ENCODE measurements at places on chromosomes 3 and 15.
A peak's percentile ranks its signal among the peaks of the same experiment; 100 is the strongest.

DNA sequence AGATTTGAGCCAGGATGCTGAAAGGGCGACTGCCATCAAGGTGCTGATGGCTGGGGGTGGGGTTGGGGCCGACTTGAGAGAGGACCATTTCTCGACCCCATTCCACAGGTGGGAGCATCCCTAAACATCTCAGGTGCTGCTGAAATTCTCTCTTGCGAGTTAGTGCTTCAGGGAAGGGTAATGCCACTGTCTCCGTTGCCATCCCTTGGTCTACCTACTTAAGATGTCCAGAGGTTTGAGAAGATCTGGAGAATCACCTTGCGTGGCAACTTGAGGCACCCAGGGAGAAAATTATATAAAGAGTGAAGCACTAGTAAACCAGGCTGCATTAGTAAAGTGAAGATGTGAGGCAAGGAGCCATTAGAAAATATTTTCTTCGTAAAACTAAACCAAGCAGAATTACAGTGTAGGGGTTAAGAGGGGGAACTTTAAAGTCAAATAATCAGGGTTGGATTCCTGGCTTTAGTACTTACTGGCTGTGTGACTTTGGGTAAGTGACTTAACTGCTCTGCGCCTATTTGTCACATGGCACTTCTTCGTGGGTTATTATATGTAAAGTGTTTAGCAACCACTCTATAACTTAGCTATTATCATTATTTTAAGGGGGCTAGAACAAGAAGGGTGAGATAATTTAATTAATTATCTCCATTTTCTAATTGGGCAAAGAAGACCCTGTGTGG lies 662 bp upstream of the RFTN1 start:
- DNase-seq = no peak

DNA sequence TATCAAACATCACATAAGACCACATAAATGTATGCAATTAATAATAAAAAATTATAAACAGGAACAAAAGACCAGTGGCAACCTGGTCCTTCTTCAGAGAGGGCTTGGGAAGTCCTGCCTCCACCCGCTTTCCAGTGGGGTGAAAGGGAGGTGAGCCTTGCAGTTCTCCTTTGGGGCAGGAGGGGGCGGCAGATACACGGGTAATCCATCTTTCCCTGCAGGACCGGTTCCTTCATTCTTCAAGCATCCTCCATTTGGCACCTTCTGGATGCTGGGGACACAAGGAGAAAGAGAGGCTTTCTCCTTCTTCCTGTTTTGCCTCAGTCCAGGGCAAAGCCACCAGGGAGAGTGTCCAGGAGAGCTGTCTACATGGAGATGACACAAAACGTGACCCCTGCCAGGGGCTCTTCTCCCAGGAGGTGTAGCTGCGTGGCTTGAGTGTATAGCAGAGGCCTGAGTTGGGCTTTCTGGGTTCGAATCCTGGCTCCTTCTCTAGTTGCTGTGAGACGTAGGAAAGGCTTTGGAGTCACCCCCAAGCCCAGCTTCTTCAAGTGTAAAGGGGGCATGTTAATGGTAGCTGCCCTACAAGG lies 23.2 kb downstream of the RPLP1 start:
- DNase-seq = peak; percentile 70

- no peak for DNase-seq
Observed at GRCh38 chr3:176120507-176120906, 1076.8 kb downstream of the TBL1XR1 start.

- DNase-seq = no peak
Observed at GRCh38 chr3:55245351-55245750, 241.8 kb downstream of the WNT5A start.

GRCh38 chr3:156187146-156187769 lies 66.9 kb downstream of the KCNAB1 start:
- no peak for DNase-seq

GRCh38 chr3:15330031-15330596 lies 2.3 kb downstream of the SH3BP5 start:
- DNase-seq = no peak

GRCh38 chr3:59800481-59800880 lies 750.7 kb upstream of the CFAP20DC start:
- DNase-seq = no peak

DNA sequence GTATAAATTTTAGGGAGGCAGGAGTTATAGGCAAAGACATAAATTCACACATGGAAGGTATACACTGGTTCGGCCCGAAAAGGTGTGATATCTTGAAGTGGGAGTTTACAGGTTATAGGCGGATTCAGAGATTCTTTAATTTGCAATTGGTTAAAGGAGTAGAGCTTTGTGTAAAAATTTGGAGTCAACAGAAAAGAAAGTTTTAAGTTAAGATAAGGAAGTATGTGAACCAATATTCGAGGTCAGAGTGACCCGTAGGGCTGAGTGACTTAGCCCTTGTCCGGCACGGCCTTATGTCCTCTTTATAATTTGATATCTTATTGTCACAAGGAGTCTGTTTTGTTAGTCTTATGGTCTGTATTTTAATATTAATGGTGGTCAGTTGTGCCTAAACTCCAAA lies 10.6 kb upstream of the THSD4 start:
- no peak for DNase-seq

GRCh38 chr15:52408823-52409222 lies 113.2 kb upstream of the MYO5C start:
- no peak for DNase-seq

- no peak for DNase-seq
Observed at GRCh38 chr15:79339588-79340314, 28.8 kb downstream of the TMED3 start.

DNA sequence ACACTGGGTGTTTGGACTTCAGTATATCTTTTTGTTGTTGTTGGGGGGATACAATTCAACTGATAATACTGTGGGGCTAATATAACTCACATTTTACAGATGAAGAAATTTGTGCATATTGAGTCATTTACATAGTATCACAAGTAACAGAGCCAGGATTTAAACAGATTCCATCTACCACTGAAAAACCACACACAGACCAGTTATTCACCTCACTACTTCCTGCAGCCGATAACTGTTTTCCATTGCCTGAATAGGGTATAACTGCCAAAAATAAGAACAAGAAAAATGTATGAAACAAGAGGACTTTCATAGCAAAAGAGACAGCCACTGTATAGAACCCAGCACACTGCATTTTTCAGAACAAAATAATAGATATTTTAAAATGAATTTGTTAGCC lies 215.8 kb upstream of the CNTN6 start:
- DNase-seq = no peak

- no peak for DNase-seq
Observed at GRCh38 chr3:31010491-31010890, 116.0 kb upstream of the GADL1 start.

GRCh38 chr3:194285024-194285849 lies 65.9 kb downstream of the CPN2 start:
- no peak for DNase-seq

DNA sequence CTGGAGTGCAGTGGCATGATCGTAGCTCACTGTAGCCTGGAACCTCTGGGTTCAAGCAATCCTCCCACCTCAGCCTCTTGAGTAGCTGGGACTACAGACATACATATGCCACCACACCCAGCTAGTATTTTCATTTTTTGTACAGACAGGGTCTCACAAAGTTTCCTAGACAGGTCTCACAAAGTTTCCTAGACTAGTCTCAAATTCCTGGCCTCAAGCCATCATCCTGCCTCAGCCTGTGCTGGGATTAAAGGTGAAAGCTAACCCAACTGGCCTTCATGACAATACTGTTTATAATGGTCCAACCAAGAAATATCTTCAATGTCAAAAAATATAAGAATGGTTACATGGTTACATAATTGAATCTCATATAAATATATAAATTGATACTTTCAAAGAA lies 24.0 kb downstream of the GPR176 start:
- DNase-seq = no peak

DNA sequence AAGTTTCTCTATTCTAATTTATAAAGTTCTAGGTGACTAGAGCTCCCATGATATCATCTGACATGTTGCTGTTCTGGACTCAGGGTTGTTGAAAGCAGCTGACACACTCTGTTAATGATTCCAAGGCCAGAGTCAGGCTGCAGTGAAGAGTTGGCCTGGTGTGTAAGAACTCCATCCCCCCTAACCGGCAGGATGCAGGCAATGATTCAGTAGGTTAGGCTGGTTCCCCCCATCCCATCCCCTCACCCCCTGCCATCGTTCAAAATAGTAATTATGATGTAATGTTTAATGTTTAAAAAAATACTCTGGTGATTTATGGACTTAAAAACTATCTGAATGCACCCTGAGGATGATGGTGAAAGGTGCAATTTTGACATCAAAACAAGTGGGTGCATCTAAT lies 4.6 kb upstream of the TRIM71 start:
- no peak for DNase-seq

Measured in activated CD4-positive, alpha-beta T cell treated with anti-CD3 and anti-CD28 coated beads for 24 hours (primary cell).